Endothelial cell of umbilical vein (primary cell): ENCODE measurements at places on chromosomes 12 and 14. TPM values are rescaled to one million over a fixed set of nuclear protein-coding genes. Genes with fewer than 3 reads are reported as not detected.

The GAS2L3 gene
- 39.9 and 47.1 TPM in 2 replicates for total RNA-seq

The PTGER2 gene
- total RNA-seq = not detected in 2 replicates

The FAM186B gene
- total RNA-seq = 0.21 and 0.33 TPM in 2 replicates

The POTEG gene
- total RNA-seq = not detected in 2 replicates

The NPAS3 gene
- 0.13 and 0.65 TPM in 2 replicates for total RNA-seq

The JPH4 gene
- not detected in 2 replicates for total RNA-seq

The C12orf50 gene
- total RNA-seq = 0.30 and 0.31 TPM in 2 replicates

The RGS6 gene
- total RNA-seq = not detected in 2 replicates

The AQP6 gene
- not detected in 2 replicates for total RNA-seq

The ZNF268 gene
- 17.3 and 18.2 TPM in 2 replicates for total RNA-seq

The PLCZ1 gene
- not detected in 2 replicates for total RNA-seq

- no peak overlapping the region for H3K4me3 ChIP-seq
- no peaks in the 10 kb centered on the region for H3K27me3 ChIP-seq
- no peak for DNase-seq
- H3K27ac ChIP-seq = no peak overlapping the region
- peaks cover 14% of the 10 kb centered on the region for H3K36me3 ChIP-seq
These were observed 10.9 kb upstream of the NGB start for GRCh38 chr14:77281852-77282410.

- H3K27ac ChIP-seq = no peak overlapping the region
- no peak for DNase-seq
- no peaks in the 10 kb centered on the region for H3K4me1 ChIP-seq
- H3K27me3 ChIP-seq = no peaks in the 10 kb centered on the region
- no peaks in the 10 kb centered on the region for H3K36me3 ChIP-seq
- H3K4me3 ChIP-seq = no peak overlapping the region
These were observed 36.5 kb upstream of the IFNG-AS1 start for GRCh38 chr12:67952787-67953186.

DNA sequence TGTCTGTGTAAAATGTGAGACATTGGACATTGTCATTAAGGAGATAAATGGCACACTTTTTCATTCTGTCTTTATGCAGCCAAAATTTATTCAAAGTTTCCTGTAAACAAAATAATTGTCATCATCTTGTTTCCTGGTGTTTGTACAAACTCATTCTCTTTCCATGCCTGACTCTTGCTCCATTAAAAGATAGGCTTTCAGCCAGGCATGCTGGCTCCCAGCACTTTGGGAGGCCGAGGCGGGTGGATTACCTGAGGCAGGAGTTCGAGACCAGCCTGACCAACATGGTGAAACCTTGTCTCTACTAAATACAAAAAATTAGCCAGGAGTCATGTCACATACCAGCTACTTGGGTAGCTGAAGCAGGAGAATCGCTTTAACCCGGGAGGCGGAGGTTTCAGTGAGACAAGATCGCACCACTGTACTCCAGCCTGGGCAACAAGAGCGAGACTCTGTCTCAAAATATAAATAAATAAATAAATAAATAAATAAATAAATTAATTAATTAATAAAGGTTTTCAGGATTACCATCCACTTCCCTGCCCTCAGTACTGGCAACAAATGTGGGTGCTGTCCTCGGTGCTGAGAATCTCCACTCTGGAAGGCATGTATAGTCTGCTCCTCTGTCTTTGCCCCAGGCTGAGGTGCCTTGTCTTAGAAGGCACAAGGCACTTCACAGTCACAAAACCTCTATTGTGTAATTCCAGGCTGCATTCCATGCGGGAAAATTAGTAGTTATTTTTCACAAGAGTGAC lies 83.2 kb downstream of the PAH start:
- no peak overlapping the region for H3K27ac ChIP-seq
- no peaks in the 10 kb centered on the region for H3K36me3 ChIP-seq
- no peaks in the 10 kb centered on the region for H3K4me1 ChIP-seq
- H3K27me3 ChIP-seq = no peaks in the 10 kb centered on the region
- H3K4me3 ChIP-seq = no peak overlapping the region

DNA sequence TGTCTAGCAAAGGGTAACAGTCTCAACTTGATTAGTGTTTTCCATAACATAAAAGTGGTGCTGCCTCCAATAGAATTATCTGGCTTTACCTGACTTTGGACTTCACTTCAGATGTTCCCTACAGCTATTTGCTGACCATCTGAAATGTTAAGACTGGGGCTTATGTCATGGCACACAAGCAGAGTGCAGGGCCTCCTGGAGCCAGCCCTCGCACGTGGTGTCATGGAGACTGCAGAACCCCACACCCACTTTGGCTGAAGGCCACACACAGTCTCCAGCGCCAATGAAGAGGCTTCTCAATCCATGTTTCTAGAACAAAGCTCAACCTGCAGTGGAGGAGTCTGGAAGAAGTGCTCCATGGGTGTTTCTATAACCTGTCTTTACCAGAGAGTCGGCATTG lies 169.6 kb upstream of the FRMD6 start:
- no peaks in the 10 kb centered on the region for H3K27me3 ChIP-seq
- DNase-seq = no peak
- no peaks in the 10 kb centered on the region for H3K4me1 ChIP-seq
- no peak overlapping the region for H3K27ac ChIP-seq
- H3K4me3 ChIP-seq = no peak overlapping the region
- no peaks in the 10 kb centered on the region for H3K36me3 ChIP-seq

- no peak overlapping the region for H3K4me3 ChIP-seq
- H3K27ac ChIP-seq = no peak overlapping the region
- no peak for DNase-seq
- H3K36me3 ChIP-seq = no peaks in the 10 kb centered on the region
- no peaks in the 10 kb centered on the region for H3K4me1 ChIP-seq
These were observed 637.2 kb downstream of the TMTC2 start for GRCh38 chr12:83323866-83324265.

DNA sequence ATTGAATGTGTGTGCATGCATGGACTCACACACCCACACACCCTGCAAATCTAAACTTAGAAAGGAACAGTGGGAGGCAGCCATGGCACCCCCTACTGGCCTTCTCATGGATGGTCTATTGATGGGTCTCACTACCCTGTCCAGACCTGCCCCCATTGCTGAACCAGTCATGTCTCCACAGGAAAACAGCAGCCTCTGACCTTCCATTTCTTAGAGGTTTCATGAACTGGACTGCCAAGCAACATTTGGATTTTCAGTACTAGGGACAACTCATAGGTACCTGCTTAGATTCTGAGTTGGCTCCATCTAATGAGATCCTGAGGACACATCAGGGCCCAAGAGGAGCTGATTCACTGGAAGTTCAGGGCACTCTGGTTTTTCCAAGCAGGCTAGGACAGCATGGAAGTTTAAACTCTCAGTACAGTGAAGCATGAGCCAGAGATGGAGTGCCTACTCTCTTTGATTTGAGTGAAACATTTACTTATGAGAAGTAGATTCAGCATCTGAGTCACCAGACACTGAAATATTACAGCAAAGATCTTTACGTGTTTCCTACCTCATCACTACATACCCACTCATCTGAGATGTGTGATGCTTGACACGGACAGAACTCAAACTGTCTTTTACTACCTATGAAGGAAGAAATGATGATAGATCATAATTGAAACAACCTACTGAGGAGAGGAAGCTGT lies 98.9 kb upstream of the PLEKHG7 start:
- peaks cover 4% of the 10 kb centered on the region for H3K4me1 ChIP-seq
- H3K27ac ChIP-seq = no peak overlapping the region
- H3K36me3 ChIP-seq = no peaks in the 10 kb centered on the region
- DNase-seq = no peak
- H3K4me3 ChIP-seq = no peak overlapping the region
- no peaks in the 10 kb centered on the region for H3K27me3 ChIP-seq

GRCh38 chr14:102878970-102879460 lies 43.4 kb upstream of the AMN start:
- H3K27me3 ChIP-seq = no peaks in the 10 kb centered on the region
- DNase-seq = no peak
- no peak overlapping the region for H3K4me3 ChIP-seq
- peaks cover 5% of the 10 kb centered on the region for H3K36me3 ChIP-seq
- no peaks in the 10 kb centered on the region for H3K4me1 ChIP-seq

DNA sequence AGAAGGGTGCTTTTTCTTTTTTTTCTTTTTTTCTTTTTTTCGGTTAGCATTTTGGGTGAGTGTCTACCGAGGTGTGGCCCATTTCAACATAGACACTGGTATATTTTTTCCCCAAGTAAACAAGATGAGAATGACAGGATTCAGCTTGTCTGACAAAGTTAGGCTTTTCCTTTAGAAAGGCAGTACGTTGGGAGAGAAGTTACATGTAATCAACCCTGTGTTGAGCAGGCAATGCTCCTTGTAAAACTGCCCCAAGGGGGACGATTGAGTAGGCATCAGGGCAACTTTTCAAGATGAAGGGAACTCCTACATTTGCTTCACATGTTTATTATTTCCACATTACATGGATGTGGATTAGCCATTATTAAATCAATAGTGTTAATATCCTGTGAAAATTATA lies 1.7 kb downstream of the EMP1 start:
- DNase-seq = no peak
- peaks cover 2% of the 10 kb centered on the region for H3K36me3 ChIP-seq
- H3K4me3 ChIP-seq = peak overlapping the region; percentile 85

- H3K27me3 ChIP-seq = peaks cover 67% of the 10 kb centered on the region
- H3K27ac ChIP-seq = no peak overlapping the region
- H3K36me3 ChIP-seq = no peaks in the 10 kb centered on the region
- no peak for DNase-seq
- H3K4me3 ChIP-seq = no peak overlapping the region
These were observed 5.1 kb upstream of the NKX2-1 start for GRCh38 chr14:36524874-36525745.

DNA sequence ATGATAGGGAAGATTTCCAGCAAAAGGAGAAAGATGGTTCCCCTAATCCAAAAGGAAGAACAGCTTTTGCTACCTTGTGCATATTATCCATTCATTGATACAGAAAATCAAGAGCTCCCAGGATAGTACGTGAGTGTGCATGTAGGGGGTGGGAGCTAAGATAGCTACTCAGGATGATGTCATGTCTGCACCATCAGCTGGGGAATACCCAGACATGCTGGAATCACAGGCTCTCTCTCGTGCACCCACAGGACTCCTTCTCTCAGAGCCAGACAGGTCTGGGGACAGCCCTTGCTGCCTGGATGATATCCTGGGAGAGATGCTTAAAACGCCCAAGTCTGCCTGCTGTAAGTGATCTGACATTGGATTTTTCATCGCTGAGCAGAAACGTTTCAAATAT lies 38.9 kb downstream of the FOXN3 start:
- no peaks in the 10 kb centered on the region for H3K27me3 ChIP-seq
- no peak overlapping the region for H3K4me3 ChIP-seq
- no peak overlapping the region for H3K27ac ChIP-seq

DNA sequence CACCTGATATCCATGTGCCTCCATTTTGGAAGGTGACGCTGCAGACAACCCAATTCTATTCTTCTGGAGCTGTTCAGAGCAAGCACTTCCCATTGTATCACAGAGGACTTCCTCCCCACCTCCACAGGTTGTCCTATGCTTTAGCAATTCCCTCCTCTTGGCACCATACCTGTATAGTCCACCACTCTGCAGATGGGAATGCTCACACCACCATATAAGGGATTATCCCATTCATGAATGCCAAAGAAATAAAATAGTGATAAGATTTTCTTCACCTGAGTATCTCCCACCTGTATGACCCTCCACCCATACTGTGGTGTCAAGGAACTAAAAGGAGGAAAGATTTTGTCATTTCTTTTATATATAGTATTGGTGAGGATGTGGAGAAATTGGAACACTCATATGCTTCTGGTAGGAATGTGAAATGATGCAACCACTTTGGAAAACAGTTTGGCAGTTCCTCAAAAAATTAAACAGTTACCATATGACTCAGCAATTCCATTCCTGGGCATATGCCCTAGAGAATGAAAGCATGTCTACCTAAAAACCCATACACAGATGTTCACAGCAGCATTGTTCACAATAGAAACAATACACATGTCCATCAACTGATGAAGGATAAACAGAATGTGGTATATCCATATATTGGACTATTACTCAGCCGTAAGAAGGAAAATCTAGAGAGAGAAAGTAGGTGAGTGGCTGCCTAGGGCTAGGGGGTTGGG lies 75.2 kb downstream of the FIGNL2 start:
- no peaks in the 10 kb centered on the region for H3K27me3 ChIP-seq
- peaks cover 25% of the 10 kb centered on the region for H3K36me3 ChIP-seq
- peak; percentile 27 for DNase-seq
- H3K27ac ChIP-seq = no peak overlapping the region
- no peak overlapping the region for H3K4me3 ChIP-seq
- no peaks in the 10 kb centered on the region for H3K4me1 ChIP-seq

GRCh38 chr12:84150201-84150600 lies 762.4 kb downstream of the SLC6A15 start:
- H3K27me3 ChIP-seq = no peaks in the 10 kb centered on the region
- H3K36me3 ChIP-seq = no peaks in the 10 kb centered on the region
- H3K27ac ChIP-seq = no peak overlapping the region
- DNase-seq = no peak

GRCh38 chr12:121217761-121218160 lies 7.8 kb downstream of the P2RX4 start:
- H3K4me3 ChIP-seq = no peak overlapping the region
- no peaks in the 10 kb centered on the region for H3K27me3 ChIP-seq
- peaks cover 5% of the 10 kb centered on the region for H3K36me3 ChIP-seq
- H3K4me1 ChIP-seq = peaks cover 15% of the 10 kb centered on the region
- no peak for DNase-seq

- no peaks in the 10 kb centered on the region for H3K4me1 ChIP-seq
- no peak overlapping the region for H3K4me3 ChIP-seq
- no peaks in the 10 kb centered on the region for H3K27me3 ChIP-seq
- no peaks in the 10 kb centered on the region for H3K36me3 ChIP-seq
- DNase-seq = no peak
- no peak overlapping the region for H3K27ac ChIP-seq
These were observed 121.5 kb downstream of the PRKD1 start for GRCh38 chr14:29806124-29806517.

- no peaks in the 10 kb centered on the region for H3K36me3 ChIP-seq
- no peak for DNase-seq
- no peak overlapping the region for H3K4me3 ChIP-seq
- no peaks in the 10 kb centered on the region for H3K27me3 ChIP-seq
- no peak overlapping the region for H3K27ac ChIP-seq
- peaks cover 35% of the 10 kb centered on the region for H3K4me1 ChIP-seq
These were observed 122.2 kb upstream of the NCOR2 start for GRCh38 chr12:124689631-124690030.

- no peak for DNase-seq
- H3K4me1 ChIP-seq = no peaks in the 10 kb centered on the region
- no peak overlapping the region for H3K27ac ChIP-seq
- H3K4me3 ChIP-seq = no peak overlapping the region
- H3K36me3 ChIP-seq = no peaks in the 10 kb centered on the region
- H3K27me3 ChIP-seq = no peaks in the 10 kb centered on the region
These were observed 41.5 kb upstream of the FBXO21 start for GRCh38 chr12:117231750-117232149.

DNA sequence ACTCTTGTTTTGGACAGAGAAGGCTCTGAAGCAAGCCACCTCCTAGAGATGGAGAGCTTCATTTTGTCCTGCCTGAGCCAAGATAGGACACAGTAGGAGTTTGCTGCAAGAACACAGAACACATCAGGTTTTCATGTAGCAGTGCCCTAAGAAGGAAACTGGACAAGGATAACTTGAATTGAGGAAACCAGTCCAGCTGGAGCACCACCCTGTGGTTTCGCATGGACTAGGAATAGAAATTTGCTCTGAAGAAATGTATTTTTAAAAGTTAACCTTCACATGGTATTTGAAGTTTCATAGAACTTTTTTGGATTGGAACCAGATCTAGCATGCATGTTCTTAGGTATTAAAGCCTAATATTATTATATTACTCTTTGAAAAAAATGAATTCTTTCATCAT lies 68.8 kb downstream of the RERG start:
- H3K27me3 ChIP-seq = no peaks in the 10 kb centered on the region
- no peak overlapping the region for H3K4me3 ChIP-seq
- no peaks in the 10 kb centered on the region for H3K36me3 ChIP-seq
- peak; percentile 40 for DNase-seq
- H3K4me1 ChIP-seq = no peaks in the 10 kb centered on the region

GRCh38 chr12:107032266-107032665 lies 45.3 kb upstream of the MTERF2 start:
- no peak overlapping the region for H3K27ac ChIP-seq
- no peak overlapping the region for H3K4me3 ChIP-seq
- peaks cover 10% of the 10 kb centered on the region for H3K4me1 ChIP-seq
- no peaks in the 10 kb centered on the region for H3K36me3 ChIP-seq
- H3K27me3 ChIP-seq = no peaks in the 10 kb centered on the region
